ENCODE measurements at places on chromosomes 4 and X.

DNA sequence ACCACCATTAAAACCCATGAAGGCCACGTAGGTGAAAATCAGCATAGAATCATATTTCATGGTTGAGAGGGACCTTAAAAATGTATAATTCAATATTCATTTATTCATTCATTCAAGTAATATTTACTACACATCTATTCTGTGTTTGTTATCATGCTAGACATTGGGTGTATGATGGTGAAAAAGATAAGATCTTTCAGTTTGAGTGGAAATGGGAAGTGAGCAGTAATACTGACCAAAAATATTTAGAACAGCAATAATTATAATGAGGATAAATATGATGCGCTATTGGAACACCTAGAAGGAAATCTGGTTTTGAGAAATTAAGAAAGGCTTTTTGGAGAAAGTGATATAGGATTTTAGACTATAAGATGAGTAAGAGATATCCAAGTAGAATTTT lies 28.0 kb downstream of the DKK2 start:
- no peak for DNase-seq

GRCh38 chrX:124030520-124030919 lies 69.0 kb downstream of the STAG2 start:
- no peak for DNase-seq

DNA sequence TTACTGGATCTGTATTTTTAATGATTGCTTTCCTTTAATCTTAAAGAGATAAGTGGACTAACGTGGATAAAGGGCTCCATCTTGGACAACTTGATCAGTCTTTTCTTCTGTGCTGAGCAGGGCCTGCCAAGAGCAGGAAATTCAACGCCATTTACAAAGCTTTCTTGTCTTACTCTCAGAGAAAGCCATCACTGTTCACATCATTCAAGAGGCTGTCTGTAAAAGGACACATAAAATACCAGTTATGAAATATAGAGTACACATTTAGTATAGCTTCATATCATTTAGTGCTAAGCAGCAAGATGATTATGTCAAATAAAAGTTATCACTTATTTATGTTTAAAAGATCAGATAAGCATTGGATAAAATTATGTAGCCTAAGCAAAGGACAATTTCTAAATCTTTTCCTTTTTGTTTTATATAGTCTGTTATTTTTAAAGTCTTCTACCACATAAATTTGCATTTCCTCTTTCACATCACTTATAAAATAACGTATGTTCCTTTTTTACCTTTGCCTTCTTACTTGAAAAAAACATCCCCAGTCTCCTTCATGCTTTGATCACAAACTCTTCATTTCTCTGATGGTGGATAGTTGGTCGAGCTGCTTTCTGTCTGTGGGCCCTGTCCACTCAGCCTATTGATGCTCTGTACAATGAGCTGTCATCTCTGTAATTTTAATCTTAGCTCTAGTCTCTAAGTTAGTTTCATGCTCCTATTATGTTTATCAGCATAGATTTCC lies 2.1 kb upstream of the CCNG2 start:
- no peak for DNase-seq

DNA sequence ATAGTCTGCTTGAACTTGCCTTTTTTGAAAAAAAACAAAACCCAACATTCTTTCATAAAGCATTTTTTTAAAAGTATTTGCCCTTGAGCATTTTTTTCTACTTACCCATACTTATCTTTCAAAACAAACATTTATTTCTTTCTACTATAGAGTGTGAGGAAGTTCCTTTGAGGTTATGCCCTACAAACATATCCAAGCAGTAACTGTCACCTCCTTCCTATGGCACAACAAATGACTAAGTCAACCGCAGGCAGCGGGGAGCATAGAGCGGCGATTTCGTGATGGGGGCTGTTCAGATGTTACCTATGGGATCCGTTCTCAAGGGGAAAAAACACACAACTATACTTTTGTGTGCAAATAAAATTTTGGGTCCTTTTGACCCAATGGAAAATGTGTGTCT lies 19.4 kb downstream of the SPRY1 start:
- DNase-seq = no peak

DNA sequence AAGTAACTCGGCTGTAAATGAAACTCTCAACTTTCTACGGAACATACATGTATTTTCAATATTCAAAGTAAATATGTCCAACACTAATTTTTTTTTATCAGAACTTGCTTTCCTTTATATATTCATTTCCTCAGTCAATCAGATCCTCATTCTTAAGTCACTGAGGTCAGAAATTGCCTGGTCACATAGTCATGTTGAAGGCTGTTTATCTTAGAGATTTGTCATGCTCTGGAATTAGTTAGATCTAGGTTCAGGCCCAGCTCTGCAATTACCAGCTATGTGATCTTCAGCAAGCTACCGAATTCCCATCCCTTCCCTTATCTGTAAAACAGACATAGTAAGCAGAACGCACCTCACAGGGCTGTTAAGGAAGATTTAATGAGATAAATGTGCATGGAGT lies 228.8 kb downstream of the SPCS3 start:
- DNase-seq = no peak

DNA sequence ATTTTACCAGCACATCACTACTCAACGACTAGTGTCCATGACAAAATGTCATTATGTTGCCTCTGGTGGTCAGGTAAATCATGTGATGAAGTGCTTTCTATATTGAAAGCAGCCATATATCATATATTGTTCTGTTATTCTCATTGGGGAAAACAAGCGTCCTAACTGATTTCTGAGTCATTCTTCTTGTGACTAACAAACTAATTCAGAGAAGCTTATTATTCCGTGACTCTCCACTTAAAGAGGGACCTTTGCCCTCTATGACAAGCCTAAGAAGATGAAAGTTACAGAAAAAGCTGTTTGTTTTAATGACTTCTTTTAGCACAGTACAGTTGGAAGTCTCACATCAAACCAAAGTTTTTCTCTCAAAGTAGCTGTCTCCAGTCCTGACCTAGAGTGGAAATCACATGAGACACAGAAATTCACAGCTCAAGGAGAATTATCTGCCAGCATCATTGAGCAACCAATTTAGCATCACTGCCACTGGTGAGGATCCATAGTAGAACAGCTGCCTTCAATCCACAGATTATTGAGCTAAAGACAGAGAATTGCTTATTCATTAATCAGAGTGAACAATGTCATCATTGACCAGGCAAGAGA lies 36.4 kb downstream of the ASB9 start:
- DNase-seq = no peak

- no peak for DNase-seq
Observed at GRCh38 chr4:146367347-146367746, 153.0 kb downstream of the REELD1 start.

DNA sequence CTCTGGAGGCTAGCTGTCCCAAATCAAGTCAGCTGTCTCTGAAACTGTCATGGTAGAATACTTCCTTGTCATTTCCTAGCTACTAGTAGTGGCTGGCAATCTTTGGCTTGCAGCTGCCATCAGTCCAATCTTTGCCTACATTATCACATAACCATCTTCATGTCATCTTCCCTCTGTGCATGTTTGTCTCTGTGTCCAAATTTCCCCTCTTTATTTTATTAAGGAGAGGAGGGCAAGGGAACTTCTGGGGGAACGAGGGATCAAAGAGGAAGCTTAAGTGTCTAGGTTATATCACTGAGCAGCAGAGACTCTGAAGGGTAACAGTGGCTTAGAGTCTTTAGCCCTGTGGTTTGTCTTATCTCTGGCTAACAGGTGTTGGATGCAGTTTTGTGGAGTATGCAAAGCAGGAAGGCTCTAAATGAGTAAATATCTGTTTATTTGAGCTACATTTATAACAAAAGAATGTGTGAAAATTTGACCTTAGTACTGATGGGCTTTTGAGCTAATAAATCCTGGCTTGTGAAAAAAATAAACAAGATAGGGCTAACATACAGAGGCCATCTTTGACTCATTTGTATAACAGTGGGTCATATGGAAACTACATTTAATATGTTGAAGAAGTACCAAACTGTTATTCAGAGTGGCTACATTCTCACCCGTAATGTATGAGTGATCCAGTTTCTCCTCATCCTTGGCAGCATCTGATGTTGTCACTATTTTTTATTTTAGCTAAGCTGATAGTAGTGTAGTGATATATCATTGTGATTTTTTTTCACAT lies 49.4 kb upstream of the ENOX2 start:
- no peak for DNase-seq

DNA sequence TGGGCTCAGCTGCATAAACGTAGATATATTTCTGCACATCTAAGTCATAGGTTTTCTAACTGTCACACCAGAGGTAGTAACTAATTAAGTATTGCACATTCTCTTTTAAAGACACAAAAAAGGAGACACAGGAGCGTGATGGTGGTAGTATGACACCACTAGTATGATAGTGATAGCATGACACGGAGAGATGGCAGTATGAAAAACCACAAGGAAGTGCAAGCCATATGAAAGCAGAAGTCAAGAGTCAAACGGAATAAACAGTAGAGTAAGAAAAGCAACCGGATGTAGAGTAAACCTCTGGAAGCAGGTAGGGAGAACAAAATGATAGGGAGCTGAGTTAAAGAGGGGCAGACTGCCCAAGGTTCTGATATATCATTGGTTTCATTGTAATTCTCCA lies 382.2 kb upstream of the INTU start:
- DNase-seq = no peak

GRCh38 chr4:177339477-177340374 lies 30.1 kb downstream of the NEIL3 start:
- DNase-seq = no peak

- DNase-seq = no peak
Observed at GRCh38 chrX:70553516-70553915, 108.9 kb downstream of the DLG3 start.

- DNase-seq = no peak
Observed at GRCh38 chr4:159543831-159544230, 441.0 kb downstream of the RAPGEF2 start.

GRCh38 chr4:114417214-114417613 lies 181.4 kb upstream of the UGT8 start:
- no peak for DNase-seq

- no peak for DNase-seq
Observed at GRCh38 chr4:179607003-179607402, 2164.8 kb upstream of the AGA start.

- DNase-seq = no peak
Observed at GRCh38 chrX:30373951-30374350, 64.8 kb upstream of the NR0B1 start.

DNA sequence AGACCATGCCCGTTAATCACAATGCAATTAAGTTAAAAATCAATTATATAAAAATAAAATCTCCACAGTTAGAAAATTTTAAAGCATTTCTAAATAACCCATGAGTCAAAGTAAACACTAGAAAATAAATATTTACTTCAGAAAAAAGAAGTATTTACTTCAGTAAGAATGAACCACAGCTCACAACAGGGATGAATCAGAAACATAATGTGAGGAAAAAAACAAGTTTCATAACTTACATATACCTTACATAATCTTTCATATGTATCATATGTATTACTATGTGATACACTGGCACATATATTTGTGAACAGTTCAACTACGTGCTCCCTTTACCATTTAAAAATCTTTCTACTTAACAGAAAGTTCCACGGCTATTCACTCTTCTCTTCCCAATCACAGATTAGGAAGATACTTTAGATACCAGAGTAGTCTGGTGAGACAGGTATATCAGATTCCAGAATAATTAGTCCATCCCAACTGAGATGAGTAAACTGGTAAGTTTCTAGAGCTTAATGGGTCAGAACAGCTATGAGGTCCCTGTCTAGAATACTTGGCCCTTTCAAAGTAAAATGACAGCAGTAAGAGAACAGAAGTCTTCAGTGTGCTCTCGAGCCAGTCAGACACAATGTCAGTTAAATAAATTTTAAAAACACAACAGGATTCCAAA lies 70.3 kb downstream of the SH3RF1 start:
- no peak for DNase-seq

DNA sequence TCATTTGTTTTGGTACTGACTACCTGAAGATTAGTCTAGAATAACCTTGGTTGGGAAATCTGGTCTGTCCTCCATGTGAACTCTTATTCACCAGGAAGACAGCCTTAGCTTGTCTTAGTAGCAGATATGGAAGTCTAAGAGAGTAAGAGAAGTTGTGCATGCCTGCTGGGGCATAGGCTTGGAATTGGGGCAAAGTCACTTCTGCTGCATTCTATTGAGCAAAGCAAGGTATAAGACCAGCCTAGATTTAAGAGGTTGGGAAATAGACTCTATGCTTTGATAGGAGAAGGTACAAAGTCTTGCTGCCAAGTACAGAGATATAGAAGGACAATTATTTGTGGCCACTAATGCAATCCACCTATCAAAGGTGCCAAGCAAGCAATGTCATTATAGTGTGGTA lies 464.0 kb upstream of the BOD1L1 start:
- no peak for DNase-seq

DNA sequence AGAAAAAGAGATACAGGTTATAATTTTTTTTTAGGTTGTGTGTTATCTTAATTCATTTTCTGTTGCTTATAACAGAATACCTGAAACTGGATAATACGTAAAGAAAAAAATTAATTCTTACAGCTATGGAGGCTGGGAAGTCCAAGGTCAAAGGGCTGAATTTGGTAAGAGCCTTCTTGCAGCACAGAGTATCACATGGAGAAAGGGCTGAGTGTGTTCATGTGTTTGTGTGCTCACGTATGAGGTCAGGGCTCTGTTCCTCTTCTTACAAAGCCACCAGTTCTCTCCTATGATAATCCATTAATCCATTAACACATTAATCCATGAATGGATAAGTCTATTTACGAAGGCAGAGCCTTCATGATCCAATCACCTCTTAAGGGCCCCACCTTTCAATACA lies 8.6 kb upstream of the RAB28 start:
- no peak for DNase-seq

GRCh38 chrX:137562096-137562495 lies 3.8 kb upstream of the ZIC3 start:
- no peak for DNase-seq

DNA sequence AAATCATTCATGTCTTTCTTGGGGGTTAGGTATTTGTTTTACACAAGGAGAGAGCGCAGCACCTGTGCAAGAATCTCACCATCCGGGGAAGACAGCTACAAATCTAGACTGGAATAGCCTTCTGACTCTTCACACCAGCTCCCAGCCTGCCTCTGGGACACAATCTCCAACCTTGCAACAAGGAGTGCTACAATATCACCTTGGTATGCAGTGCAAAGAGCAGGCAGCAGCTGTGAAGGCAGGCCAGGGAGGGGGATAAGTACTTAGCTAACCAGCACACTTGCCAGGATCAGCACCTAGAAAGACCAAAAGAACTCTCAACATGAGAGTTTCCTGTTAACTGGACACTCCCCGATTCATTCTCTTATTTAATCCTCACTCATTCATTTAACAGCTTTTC lies 235.3 kb downstream of the AR start:
- DNase-seq = no peak

DNA sequence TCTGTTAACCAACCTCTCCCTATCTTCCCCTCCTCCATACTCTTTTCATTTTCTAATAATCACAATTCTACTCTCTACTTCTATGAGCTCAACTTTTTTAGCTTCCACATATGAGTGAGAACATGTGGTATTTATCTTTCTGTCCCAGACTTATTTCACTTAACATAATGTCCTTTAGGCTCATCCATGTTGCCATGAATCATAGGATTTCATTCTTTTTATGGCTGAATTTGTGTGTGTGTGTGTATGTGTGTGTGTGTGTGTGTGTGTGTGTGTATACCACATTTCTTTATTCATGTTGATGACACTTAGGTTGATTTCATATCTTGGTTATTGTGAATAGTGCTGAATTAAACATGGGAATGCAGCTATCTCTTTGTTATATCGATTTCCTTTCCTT lies 37.4 kb downstream of the RUFY3 start:
- no peak for DNase-seq
